Activated naive CD8-positive, alpha-beta T cell treated with anti-CD3 and anti-CD28 coated beads, Interleukin-2, amount 10 ng/mL, durations not matched to agents 7 days and 5 days (primary cell): ENCODE measurements at places on chromosomes 13 and 19. TPM values are rescaled to one million over a fixed set of nuclear protein-coding genes. Genes with fewer than 3 reads are reported as not detected.

The C1QTNF9 gene
- not detected for total RNA-seq

The SSC5D gene
- 0.86 TPM for total RNA-seq

The APOC4 gene
- not detected for total RNA-seq

The BRCA2 gene
- total RNA-seq: 25.2 TPM

The VSTM1 gene
- total RNA-seq: not detected

The MATK gene
- 29.4 TPM for total RNA-seq

The MIR17HG gene
- total RNA-seq: 10.1 TPM

The SIGLEC10 gene
- 0.91 TPM for total RNA-seq

The SLC10A2 gene
- total RNA-seq: not detected

The GJB6 gene
- total RNA-seq: 6.3 TPM

The MEIOSIN gene
- not detected for total RNA-seq

The ZNF91 gene
- 56.8 TPM for total RNA-seq

GRCh38 chr13:77530875-77531274 is 4.6 kb upstream of the SCEL start:
- DNase-seq: no peak
- peaks cover 1% of the 10 kb centered on the region for H3K4me1 ChIP-seq
- no peaks in the 10 kb centered on the region for H3K36me3 ChIP-seq
- H3K27ac ChIP-seq: no peak overlapping the region

- no peak overlapping the region for H3K4me3 ChIP-seq
- H3K4me1 ChIP-seq: no peaks in the 10 kb centered on the region
- no peaks in the 10 kb centered on the region for H3K36me3 ChIP-seq
- H3K27me3 ChIP-seq: no peaks in the 10 kb centered on the region
- no peak overlapping the region for H3K27ac ChIP-seq
These were observed 126.6 kb upstream of the MIR17HG start for GRCh38 chr13:91220872-91221271.

- peaks cover 4% of the 10 kb centered on the region for H3K4me1 ChIP-seq
- no peak overlapping the region for H3K27ac ChIP-seq
- peaks cover 14% of the 10 kb centered on the region for H3K27me3 ChIP-seq
- no peak overlapping the region for H3K4me3 ChIP-seq
- H3K36me3 ChIP-seq: peaks cover 8% of the 10 kb centered on the region
These were observed 5.5 kb upstream of the CERS1 start for GRCh38 chr19:18901491-18901890.

- H3K27ac ChIP-seq: peak overlapping the region; percentile 98
- no peaks in the 10 kb centered on the region for H3K27me3 ChIP-seq
- no peaks in the 10 kb centered on the region for H3K36me3 ChIP-seq
- H3K4me1 ChIP-seq: peaks cover 30% of the 10 kb centered on the region
- no peak for DNase-seq
These were observed 917 bp upstream of the CLPTM1 start for GRCh38 chr19:44954278-44954648.

DNA sequence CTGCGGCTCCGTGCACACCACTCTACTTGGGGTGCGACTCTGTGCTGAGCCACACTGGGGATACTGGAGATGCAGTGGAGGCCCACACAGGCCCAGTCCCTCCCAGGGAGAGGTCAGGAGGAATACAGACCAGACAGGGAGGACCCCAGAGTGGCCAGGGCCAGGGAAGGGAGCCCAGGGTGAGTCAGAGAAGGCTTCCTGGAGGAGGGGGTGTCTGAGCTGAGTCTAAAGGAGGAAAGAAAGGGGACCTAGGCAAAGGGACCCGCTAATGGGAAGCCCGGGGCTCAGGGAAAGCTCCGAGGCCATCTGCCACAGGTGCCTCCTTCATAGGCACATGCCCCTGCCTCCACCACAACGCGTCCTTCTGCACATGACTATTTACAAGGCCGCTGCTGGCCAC is 13.3 kb upstream of the PRKD2 start:
- no peak overlapping the region for H3K4me3 ChIP-seq
- no peak overlapping the region for H3K27ac ChIP-seq
- peaks cover 21% of the 10 kb centered on the region for H3K36me3 ChIP-seq
- H3K4me1 ChIP-seq: peaks cover 19% of the 10 kb centered on the region
- no peaks in the 10 kb centered on the region for H3K27me3 ChIP-seq

- H3K4me1 ChIP-seq: peaks cover 1% of the 10 kb centered on the region
- peaks cover 6% of the 10 kb centered on the region for H3K27me3 ChIP-seq
- H3K27ac ChIP-seq: no peak overlapping the region
- no peak overlapping the region for H3K4me3 ChIP-seq
These were observed 17.9 kb downstream of the ZNF114 start for GRCh38 chr19:48287748-48288147.

- DNase-seq: no peak
- H3K4me3 ChIP-seq: no peak overlapping the region
- H3K27ac ChIP-seq: no peak overlapping the region
- H3K4me1 ChIP-seq: peaks cover 6% of the 10 kb centered on the region
- no peaks in the 10 kb centered on the region for H3K36me3 ChIP-seq
These were observed 10.9 kb downstream of the KASH5 start for GRCh38 chr19:49398931-49399330.

DNA sequence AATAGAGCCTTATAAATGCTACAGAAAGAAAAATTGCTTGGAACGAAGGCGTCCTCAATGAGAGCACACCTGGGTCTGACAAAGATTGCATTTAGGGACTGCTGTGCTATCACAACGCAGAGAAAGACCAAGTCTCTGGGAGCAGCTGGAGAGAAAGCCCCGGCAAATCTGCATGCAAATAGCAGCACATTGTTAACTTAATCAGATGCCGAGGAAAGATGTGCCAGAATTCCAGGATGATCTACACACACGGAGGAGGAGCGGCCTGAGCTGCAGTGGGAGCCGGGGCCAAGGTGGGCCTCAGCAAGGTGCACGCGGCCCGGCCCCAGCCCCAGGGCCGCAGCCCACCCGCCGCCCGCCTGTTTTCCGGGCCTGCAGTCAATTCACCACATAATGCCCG is 1.4 kb downstream of the ZNF536 start:
- H3K27me3 ChIP-seq: peaks cover 29% of the 10 kb centered on the region
- no peaks in the 10 kb centered on the region for H3K36me3 ChIP-seq
- no peak for DNase-seq
- no peak overlapping the region for H3K4me3 ChIP-seq
- H3K27ac ChIP-seq: no peak overlapping the region
- H3K4me1 ChIP-seq: no peaks in the 10 kb centered on the region

DNA sequence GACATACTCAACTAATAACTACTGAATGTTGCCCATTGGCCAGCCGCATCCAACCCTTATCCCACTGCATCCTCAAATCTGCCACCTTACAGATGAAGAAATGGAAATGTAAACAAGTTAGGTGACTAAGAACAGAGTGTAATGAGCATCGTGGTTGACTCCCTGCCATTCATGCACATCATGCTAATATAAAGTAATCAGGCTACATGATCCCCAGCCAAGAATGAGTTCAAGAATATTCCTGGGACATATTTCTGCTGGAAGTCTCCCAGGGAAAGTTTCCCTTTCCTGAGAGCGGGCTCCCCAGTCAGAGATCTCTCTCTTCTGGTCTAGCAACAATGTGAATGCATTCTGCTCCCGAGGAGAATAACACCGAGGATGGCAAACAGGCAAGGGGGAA is 55.9 kb upstream of the SERP2 start:
- no peak overlapping the region for H3K27ac ChIP-seq
- H3K4me1 ChIP-seq: no peaks in the 10 kb centered on the region
- H3K27me3 ChIP-seq: peaks cover 9% of the 10 kb centered on the region

DNA sequence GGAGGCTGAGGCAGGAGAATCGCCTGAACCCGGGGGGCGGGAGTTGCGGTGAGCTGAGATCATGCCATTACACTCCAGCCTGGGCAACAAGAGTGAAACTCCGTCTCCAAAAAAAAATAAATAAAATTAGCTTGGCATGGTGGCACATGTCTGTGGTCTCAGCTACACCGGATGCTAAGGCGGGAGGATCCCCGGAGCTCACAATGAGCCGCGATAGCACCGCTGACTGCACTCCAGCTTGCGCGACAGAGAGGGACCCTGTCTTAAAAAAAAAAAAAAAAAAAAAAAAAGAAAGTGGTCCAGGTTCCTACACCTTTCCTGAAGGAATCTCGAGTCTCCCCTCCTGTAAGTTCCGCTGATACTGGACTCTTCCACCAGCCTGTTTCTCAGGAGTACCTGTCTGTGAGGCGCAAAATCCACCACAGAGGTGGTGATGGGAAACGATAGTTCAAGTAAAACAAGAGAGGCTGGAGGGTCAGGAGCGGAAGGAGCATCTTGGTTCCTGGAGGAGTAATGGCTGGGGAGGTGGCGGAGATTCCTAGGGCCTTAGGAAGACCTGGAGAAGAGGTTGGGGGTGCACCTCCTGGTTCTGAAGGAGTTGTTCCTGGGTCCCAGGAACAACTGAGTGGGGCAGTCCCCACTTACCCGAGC is 471 bp downstream of the FUT1 start:
- H3K27ac ChIP-seq: no peak overlapping the region
- DNase-seq: no peak
- H3K4me1 ChIP-seq: peaks cover 17% of the 10 kb centered on the region
- no peaks in the 10 kb centered on the region for H3K36me3 ChIP-seq
- H3K27me3 ChIP-seq: peaks cover 35% of the 10 kb centered on the region

- H3K4me1 ChIP-seq: no peaks in the 10 kb centered on the region
- DNase-seq: no peak
- no peaks in the 10 kb centered on the region for H3K36me3 ChIP-seq
- H3K27me3 ChIP-seq: no peaks in the 10 kb centered on the region
- H3K27ac ChIP-seq: no peak overlapping the region
- H3K4me3 ChIP-seq: no peak overlapping the region
These were observed 1635.8 kb downstream of the PCDH9 start for GRCh38 chr13:65594298-65594781.

DNA sequence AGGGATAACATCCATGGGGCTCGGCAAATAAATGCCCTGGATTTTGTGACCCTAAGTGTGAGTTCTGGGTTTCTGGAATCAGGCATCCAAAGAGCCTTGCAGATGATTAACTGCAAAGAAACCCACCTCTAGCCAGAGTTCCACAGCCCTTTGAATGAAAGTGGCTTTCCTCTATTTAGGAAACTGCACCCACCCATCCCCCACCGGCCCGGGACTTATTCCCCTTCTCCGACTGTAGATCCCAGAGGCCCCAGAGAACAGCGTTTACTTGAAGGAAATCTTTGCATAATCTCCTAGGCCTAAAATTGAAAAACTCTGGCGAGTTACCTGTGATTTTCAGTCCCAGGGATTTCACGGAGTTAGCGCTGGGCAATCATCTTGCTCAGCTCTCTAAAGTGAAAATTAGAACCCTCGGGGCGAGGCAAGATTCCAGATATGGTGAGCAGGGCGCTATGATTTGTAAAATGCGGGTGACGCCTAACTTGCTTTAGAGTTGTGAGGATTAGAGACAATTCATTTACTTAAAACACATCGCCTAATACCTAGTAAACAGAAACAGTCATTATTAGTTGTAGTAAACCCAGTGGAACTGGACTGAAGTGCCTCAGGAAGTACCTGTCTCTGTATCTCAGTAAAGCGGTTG is 9.4 kb downstream of the URAD start:
- no peak for DNase-seq
- peak overlapping the region; percentile 46 for H3K27ac ChIP-seq
- peaks cover 16% of the 10 kb centered on the region for H3K4me1 ChIP-seq

DNA sequence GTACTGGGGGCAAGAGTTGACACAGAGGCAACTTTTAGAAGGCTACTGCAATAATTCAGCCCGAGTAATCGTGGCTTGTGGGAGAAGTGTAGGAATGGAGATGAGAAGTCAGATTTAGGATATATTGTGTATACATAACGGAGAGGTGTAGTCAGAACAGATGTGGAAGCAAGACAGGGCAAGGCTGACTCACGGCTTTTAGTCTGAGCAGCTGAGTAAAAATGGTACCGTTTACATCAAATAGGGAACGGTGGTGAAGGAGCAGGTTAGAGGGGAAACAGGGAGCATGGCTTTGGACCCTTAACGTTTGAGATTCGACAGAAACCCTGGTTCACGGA is 796 bp upstream of the LSM14A start:
- peak overlapping the region; percentile 97 for H3K27ac ChIP-seq
- DNase-seq: no peak
- peaks cover 12% of the 10 kb centered on the region for H3K36me3 ChIP-seq
- H3K4me3 ChIP-seq: peak overlapping the region; percentile 85

DNA sequence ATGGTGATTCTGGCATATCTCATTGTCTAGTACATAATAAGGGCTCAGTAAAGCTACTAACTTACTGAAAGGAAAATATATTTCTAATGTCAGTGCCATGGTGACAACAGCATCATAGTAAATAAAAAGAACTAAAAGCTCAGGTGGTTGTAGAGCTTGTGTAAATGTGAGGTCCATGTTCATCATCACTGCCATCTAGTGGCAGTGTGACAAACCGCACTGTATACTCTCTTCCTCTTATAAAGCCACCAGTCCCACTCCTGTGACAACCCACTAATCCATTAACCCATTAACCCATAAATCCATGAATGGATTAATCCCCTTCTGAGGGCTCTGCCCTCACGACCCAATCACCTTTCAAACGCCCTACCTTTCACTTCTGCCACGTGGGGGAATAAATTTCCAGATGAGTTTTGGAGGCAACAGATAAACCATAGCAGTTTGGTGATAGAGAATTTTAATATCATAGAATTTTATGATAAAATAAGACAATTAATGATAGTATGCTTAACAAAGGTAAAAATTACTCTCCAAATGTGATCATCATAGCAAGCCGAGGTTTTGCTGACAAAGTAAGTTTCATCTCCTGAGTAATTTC is 160.4 kb upstream of the SGCG start:
- no peaks in the 10 kb centered on the region for H3K4me1 ChIP-seq
- peaks cover 4% of the 10 kb centered on the region for H3K27me3 ChIP-seq
- no peak for DNase-seq
- no peak overlapping the region for H3K27ac ChIP-seq
- H3K4me3 ChIP-seq: no peak overlapping the region
